CD4-positive, alpha-beta T cell treated with Interleukin-6 for 4 hours (primary cell): ENCODE measurements at places on chromosomes 2 and 18.
A peak's percentile ranks its signal among the peaks of the same experiment; 100 is the strongest.

- no peak for DNase-seq
Observed at GRCh38 chr2:74039611-74040010, 54.9 kb downstream of the TET3 start.

DNA sequence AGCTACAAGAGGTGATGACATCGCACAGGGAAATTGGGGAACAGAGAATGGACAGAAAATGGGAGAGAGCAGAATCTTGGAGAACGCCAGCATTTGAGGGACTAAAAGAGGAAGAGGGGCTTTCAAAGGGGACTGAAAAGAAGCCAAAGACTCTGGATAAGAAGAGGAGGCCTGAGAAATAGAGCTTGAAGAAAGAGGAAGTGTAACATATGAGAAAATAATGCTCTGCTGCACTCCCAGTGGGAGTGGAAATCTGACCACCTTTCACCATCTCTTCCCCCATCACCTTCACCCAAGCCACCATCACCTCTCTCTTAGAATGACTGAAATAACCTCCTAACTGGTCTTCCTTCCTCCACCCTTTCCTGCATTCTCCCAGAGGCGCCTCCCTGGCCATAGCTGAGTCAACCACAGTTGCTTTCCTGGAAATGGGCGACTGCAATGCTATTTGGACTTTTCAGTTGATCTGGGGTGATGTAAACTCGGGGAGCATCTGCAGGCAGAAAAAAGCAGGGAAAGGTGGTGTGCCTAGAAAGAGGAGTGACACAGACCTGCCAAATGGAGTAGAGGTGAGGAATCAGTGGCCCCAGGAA, 16.8 kb downstream of the CXCR1 start:
- no peak for DNase-seq

- DNase-seq, result no peak
Observed at GRCh38 chr2:75646090-75646582, 447 bp upstream of the MRPL19 start.

DNA sequence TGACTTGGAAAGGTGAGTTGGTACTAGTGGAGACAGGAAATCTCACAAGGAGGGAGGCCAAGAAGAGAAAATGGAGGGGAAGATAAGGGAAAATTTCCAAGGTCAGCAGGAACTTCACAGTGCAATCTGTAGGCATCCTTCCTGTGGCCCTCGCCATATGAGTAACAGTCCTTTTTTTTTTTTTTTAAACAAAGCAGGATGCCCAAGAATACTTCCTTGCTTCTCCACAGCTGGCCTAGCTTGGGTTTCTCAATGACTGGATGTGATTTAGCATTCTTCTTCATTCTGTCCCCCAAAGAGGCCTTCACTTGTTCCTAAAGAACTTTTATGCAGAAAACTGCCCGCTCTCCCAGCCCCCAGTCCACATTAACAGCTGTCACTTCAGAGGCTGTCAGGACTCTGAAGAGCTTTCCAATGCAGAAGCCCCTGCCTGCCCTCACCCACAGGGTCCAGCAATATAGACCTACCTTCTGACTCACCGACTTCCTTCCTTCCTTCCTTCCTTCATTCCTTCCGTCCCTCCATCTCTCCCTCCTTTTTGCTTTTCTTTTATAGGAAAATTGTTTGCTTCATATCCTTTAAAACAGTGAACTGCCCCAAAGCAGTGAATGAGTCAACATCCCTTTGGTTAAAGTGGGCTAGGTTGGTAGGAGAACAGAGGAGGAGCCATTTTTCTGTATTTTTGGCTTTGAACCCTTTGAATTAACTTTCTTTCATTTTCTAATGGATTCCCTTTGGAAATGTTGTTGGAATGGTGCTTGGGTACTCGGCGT, 172.0 kb downstream of the MGAT5 start:
- no peak for DNase-seq

GRCh38 chr18:70671889-70672565, 383.2 kb downstream of the SOCS6 start:
- peak; percentile 59 for DNase-seq

- no peak for DNase-seq
Observed at GRCh38 chr2:177204417-177204816, 8.2 kb upstream of the HNRNPA3 start.

DNA sequence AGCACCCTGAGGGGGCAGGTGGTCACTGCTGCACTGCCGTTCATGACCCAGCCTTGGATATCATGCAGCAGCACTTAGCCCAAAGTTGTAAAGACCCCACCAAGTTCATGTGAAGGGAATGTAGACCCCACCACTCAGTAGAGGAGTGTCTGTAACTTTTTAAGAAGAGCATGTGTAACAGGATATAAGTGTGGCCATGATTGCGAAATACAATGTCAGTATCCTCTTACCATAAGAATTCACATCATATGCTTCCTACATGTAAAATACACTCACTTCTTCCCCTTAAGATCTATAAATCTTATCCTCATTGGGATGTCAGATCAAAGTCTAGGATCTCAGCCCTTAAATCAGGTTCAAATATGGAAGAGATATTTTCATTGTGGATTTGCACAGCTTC, 276.9 kb downstream of the PTPRM start:
- no peak for DNase-seq

DNA sequence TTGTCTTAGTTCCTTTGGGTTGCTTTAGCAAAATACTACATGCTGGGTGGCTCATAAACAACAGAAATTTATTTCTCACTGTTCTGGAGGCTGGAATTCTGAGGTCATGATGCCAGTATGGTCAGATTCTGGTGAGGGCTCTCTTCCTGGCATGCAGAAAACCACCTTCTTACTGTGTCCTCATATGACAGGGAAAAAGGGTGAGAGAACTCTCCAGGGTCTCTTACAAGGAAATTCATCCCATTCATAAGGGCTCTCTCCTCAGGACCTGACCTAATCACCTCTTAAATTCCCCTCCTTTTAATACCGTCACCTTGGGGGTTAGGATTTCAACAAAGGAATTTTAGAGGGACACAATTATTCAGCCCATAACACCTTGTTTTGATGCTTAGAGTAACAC, 243.1 kb upstream of the TNP1 start:
- no peak for DNase-seq

GRCh38 chr2:183530333-183530901, 406.2 kb downstream of the NUP35 start:
- no peak for DNase-seq

- no peak for DNase-seq
Observed at GRCh38 chr18:34773378-34773777, 63.3 kb downstream of the DTNA start.

- DNase-seq, result no peak
Observed at GRCh38 chr2:10220902-10221391, 81.8 kb upstream of the HPCAL1 start.

- DNase-seq, result no peak
Observed at GRCh38 chr2:101815739-101816391, 118.4 kb downstream of the MAP4K4 start.

GRCh38 chr18:45838302-45839070, 13.0 kb downstream of the SIGLEC15 start:
- DNase-seq, result no peak

DNA sequence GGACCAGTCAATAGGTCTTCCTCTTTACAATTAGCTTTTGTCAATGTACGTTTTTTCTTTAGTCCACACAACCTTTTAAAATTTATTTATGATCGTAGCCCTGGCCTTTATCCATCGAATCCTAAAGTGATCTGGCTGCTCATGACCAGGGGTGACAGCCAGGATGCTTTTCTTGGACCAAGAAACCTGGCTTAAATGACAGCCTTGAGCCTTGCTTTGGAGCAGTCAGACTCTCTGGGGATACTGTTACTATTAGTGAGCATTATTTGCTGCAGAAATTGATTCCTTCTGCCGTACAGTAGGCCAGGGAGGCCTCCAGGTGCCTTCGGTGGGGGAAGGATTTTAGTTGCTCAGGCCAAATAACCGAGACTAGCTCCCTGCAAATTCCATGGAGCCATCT, 70.2 kb downstream of the AGAP1 start:
- DNase-seq, result no peak

- DNase-seq, result no peak
Observed at GRCh38 chr2:217853301-217853881, 149.4 kb downstream of the TNS1 start.

GRCh38 chr2:211946960-211947359, 591.6 kb downstream of the ERBB4 start:
- DNase-seq, result no peak

- no peak for DNase-seq
Observed at GRCh38 chr2:10762651-10763460, 41.4 kb downstream of the ATP6V1C2 start.

DNA sequence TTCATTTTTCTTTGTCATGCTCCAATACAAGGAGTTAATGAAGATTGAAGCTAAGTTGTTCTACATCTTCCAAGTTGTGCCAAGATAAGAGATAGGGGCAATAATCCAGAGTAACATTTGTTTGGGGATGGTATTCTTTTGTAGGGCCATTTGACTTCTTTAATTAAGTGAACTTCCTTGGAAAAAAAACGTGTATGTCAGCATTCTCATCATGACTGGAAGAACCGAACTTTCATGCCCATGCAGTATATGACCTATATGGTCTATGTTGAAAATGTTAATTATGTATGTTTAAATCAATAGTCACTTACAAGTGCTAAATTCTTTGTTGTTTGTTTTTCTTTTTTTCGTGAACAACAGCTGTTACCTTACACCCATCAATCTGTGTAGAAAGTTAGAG, 319.5 kb upstream of the LRRTM1 start:
- DNase-seq, result no peak
